B cell (primary cell): ENCODE measurements at places on chromosomes 7 and 10. TPM values are rescaled to one million over a fixed set of nuclear protein-coding genes. Genes with fewer than 3 reads are reported as not detected.

DNA sequence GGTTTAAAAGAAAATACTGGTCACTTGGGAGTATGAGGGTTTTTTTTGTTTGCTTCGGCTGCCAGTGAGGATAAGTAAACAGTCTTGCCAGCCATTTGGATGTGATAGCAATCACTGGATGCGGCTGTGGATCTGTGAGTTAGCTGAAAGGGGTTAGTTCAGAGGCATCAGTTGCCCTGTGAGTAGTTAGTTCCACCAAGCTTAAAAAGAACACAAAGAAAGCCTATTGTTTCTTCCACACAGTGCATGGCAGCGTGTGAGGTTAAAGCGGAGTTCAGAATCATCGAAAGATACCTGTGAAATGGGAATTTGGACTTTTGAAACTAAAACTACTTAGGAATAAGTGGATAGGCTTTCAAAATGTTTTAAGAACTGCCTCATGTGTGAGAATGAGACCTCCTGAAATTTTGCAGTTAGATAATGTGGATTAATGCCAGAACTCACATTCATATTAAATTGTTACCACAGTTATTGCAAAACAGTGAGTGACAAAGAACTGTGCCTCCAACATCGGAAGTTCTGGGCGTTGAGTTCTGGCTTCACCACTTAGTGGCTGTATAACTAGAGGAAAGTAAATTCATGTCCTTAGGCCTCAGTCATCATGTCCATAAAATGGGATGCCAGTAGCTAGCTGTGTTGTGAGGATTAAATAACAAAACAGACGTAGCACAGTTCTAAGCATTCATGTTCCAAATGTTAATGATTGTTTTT, 31.3 kb downstream of the KIAA1217 start:
- DNase-seq, result no peak

HDAC9 gene
- 64.8 and 67.7 TPM in 2 replicates for total RNA-seq

CPEB3 gene
- 5.0 and 6.7 TPM in 2 replicates for total RNA-seq

TMEM184A gene
- not detected in 2 replicates for total RNA-seq

SORBS1 gene
- 0.44 and 1.5 TPM in 2 replicates for total RNA-seq

DNA sequence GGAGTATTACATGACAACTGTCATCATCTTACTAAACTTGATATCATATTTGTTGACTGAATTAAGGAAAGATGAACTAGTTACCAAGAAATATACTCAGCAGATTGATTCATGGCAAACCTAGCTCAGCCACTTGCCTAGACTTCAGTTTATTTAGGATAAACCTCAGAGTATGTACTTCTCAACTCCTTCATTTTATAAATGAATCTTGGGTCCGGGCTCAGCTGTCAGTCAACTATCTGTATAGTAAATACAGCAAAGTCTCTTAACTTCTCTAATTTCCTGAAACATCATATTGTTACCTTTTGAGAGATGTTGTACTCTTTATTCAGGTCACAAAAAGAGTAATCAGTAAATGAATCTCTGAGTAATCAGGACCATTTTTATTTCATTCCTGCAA, 211.0 kb upstream of the KLF14 start:
- DNase-seq, result no peak

DNA sequence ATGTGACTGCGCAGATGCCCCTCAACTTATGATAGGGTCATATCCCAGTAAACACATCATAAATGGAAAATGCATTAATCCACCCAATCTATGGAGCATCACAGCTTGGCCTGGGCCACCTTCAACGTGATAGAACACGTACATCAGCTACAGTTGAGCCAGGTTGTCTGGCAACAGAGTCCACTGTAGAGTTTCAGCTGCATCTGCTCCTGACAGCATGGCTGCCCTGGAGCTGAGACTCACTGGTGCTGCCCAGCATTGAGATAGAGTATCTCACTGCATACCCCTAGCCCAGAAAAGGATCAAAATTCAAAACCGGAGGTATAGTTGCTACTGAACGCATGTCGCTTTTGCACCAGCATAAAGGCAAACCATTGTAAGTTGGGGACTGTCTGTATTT, 437.7 kb upstream of the MKI67 start:
- no peak for DNase-seq

GRCh38 chr10:119253433-119254174, 46.2 kb downstream of the GRK5 start:
- no peak for DNase-seq

HPS6 gene
- 28.6 and 29.5 TPM in 2 replicates for total RNA-seq

GRCh38 chr10:3774018-3774813, 10.8 kb downstream of the KLF6 start:
- peak; percentile 36 for DNase-seq

PRKCQ gene
- total RNA-seq, result 0.15 and 0.27 TPM in 2 replicates

DNA sequence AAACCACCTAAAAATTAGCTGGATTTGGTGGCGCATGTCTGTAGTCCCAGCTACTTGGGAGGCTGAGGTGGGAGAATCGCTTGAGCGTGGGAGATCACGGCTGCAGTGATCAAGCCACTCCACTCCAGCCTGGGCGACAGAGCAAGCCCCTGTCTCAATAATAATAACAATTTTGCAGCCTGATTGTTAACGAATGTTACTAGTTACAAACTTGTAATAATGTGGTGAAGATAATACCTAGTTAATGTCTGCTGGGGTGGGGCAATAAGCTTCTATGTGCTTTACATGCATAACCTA, 1.2 kb upstream of the ATAD1 start:
- no peak for DNase-seq

DNA sequence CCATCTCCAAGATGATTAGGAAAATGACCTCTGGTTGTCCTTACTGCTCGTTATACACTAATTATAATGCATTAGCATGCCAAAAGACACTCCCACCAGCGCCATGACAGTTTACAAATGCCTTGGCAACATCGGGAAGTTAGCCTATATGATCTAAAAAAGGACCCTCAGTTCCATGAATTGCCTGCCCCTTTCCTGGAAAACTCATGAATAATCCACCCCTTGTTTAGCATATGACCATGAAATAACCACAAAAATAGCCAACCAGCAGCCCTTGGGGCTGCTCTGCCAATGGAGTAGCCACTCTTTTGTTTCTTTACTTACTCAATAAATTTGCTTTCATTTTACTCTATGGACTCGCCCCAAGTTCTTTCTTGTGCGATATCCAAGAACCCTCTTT, 41.6 kb upstream of the KCNMA1 start:
- no peak for DNase-seq

DNA sequence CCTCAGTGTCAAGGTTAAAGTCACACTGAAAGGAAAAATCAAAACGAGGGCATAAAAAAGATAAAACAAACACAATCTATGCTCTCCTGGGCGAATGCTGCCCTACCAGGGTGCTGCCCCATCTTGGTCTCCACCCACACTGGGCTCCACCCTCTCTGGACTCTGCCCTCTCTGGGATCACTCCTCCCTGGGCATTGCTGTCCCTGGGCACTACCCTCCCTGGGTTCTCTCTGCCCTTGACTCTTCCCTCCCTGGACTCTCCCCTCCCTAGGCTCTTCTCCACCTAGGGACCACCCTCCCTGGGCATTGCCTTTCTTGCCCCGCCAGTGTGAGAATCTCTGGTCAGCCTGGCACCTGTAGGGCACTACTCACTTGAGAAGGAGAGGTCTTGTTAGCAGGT, 8.6 kb downstream of the GDF2 start:
- DNase-seq, result no peak

GRCh38 chr10:132939957-132940790, 2.2 kb downstream of the CFAP46 start:
- DNase-seq, result peak; percentile 65

DNA sequence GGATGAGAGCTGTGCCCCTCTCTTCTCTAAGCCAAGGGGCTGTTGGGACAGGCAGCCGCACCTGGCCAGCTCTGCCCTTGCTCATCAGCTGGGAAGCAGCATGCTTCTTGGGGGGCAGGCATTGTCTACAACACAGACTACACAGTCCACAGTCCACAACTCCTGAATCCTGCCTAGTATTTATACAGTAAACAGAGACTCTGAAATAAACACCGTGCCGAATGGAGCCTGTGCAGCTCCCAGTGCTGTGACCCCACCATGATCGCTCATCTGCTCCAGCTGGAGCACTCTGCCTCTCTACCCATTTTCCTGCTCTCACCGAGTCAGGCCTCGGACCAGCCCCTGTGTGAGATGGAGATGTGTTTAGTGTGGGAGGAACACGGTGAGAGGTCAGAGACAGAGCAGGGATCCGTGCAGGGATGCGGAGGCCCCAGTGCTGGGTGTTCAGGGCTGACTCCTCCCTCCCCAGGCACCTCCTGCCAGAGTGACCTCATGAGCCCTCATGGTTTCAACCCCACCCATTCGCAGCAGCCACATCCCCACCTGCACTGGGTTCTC, 608.0 kb downstream of the DNAJB6 start:
- DNase-seq, result no peak

- DNase-seq, result no peak
Measured at GRCh38 chr7:75798770-75799169, 14.8 kb downstream of the CCL24 start.

GRCh38 chr10:98980353-98980752, 255.3 kb downstream of the HPSE2 start:
- no peak for DNase-seq

DNA sequence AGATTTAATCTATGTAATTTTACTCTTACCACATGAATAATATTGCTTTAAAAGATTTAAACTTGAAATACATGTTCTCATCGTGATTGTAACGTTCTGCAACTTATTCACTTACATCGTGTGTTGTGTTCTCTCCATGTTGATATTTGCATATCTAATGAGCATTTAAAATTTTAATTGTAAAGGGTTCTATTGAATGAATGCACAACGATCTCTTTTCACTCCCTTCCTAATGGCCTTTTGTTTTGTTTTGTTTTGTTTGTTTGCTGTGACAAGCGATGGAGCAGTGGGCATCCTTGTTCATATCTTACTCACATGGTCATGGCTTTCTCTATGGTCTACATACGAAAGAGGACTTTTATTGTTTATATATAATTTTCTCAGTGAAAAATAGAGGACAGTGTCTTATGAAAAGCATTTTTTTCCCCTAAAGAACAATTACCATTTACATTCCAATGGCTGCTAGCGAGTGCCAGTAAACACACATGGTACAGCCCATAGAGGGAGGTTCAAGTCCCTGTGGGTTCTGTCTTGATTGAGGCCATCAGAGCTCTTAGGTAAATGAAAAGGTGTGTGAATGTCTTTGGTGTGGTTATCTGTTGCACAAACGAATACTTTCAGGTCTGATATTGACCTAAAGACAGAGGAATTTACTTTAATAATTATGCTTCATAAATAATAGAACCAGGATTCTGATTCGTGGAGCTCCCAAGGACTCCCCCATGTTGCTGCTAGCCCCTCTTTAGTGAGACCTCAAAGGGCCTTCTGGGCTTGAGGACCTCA, 32.4 kb downstream of the BTBD16 start:
- DNase-seq, result no peak

DNA sequence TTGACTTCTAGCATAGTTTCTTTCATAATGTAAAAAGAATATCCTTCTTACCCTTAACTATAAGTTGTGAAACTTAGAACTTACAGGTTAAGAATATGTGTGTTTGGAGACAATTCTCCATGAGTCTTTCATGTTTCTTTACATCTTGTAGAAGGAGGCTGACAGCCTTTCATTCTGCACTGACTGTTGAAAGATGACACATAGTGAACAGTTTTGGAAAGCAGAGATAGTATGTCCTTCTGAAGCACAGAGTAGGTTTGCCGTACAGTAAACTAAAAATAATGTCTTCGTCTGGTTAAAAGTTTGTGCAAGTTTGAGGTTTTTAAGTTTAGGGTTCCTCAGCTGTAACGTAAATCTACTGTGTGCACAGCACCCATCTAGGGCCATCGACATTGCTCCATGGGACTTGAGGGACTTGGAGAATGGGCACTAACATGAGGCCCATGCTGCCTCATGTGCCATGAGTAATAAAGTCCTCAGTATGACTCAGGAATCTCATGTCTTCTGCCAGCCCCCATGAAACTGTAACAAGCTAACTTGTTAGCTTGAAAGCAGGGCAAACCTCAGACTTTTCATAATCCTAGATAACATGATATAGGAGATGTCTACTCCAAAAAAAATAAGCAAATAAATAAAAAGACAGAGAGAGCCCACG, 24.5 kb upstream of the ELAPOR2 start:
- DNase-seq, result no peak

DNA sequence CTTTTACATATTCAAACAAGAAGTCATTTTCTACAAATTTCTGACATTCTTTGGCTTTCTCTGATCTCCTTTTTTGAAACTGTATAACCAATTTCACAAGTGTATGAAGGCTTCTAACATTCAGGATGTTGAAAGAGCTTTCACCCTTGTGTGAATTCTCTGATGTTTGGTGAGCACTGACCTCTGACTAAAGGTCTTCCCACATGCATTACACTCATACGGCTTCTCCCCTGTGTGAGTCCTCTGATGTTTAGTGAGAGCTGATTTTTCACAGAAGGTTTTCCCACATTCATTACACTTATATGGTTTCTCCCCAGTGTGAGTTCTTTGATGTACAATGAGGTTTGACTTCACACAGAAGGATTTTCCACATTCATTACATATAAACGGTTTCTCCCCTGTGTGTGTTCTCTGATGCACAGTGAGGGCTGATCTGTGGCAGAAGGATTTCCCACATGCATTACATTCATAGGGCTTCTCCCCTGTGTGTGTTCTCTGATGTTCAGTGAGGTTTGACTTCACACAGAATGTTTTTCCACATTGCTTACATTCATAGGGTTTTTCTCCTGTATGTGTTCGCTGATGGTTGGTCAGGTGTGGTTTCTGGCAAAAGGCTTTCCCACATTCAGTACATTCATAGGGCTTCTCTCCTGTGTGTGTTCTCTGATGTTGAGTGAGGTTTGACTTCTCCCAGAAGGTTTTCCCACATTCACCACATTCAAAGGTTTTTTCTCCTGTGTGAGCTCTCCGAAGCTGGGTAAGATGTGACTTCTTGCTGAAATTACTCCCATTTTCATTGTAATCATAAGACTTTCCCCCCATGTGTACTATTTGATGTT, 25.7 kb downstream of the ZNF248 start:
- no peak for DNase-seq

- no peak for DNase-seq
Measured at GRCh38 chr7:75738604-75738974, at the start of gene HIP1. Gene HIP1, minus strand, starts transcription at chr7:75738941. Its CDS starts 21 bp downstream, at chr7:75738920.

THAP5 gene
- 48.8 and 49.0 TPM in 2 replicates for total RNA-seq

DNA sequence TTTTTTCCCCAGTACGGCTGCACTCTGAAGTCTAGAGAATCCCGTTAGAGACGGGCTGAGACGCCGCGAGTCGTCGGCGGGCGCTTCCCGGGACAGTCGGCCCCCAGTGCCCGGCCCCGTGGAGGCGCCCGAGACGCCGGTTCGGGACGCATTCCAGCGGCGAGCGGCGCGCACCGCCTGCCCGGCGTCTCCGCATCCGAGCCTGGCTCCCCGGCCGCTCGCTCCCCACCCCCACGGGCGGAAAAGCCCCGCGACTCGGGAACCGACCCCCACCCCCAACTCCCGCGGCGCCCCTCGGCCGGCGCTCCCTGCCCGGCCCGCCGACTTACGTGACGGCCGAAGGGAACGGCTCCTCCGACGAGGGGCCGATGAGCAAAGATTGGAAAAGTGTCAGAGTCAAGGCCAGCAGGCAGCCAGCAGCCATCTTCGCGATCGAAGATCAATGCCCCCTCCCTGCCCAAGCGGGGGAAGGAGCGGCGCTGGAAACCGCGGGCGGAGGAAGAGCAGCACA, 486 bp downstream of the CACNA2D1 start:
- no peak for DNase-seq

- no peak for DNase-seq
Measured at GRCh38 chr7:46493196-46493595, 572.1 kb upstream of the IGFBP3 start.
